ENCODE measurements at places on chromosomes 4 and X.

DNA sequence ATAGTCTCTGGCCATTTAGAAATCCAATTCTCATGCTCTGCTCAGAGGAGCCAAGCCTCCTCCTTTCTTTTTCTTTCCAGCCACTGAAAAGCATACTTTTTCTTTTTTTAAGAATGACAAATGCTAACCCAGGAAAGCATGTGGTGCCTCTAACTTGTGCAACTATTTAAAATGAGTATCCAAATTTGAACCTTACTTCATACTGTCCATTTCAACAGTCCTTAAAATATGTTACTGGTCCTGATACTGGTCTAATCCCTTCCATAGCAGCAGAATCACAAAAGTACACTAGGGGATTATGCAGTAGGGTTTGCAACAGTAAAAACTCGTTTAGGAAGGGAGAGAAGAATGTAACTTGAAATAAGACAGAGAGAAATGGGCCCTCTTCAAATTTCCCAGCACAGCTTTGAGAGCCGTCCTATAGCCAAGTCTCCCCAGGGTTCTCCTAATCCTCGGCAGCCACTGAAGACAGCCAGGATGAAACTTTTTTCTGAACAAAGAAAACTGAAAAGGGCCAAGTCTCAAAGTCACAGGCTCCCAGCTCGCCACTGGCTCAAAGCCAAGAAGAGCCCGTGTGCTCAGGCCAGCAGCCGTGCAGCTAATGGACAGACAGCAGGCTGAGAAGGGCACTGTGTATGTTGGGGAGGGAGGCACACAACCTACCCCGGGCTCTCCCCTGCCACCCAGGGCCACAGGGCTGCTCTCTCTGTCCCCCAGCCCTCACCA lies 39.5 kb downstream of the GPC4 start:
- DNase-seq = no peak

GRCh38 chr4:73814679-73815078 lies 21.8 kb upstream of the CXCL6 start:
- no peak for DNase-seq

DNA sequence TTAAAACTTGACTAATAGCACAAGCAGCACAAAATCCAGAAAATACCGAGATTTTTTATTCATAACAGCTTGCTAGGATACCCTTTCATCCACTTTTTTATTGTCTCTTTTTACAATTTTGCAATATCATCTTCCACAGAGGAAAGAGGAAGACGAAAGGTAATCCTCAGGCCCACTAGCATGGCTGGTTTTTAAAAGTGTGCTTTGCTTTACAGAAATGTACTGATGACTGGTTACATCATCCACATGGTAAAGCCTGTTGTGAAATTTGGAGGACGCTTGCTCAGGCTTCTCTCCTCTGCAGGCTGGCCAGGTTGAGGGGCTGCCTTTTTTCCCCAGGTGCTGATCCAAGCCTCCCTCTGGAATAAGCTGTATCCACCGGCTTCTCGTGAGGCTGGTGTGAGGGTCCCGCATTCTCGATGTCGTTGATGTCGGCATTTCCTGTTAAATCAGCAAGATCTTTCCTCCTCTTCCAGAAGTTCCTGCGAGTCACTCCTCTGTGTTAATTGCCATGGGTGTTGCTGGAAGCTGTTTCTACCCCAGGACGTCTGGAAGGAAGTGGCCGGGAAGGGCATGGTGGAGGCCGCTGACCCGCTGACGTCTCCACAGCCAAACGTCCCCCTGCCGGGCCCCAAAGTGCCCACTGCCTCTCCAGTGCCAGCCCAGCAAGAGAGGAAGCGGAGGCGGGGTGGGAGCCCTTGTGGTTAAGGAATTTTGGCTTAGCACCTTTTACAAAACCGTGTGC lies 5.8 kb upstream of the DGKQ start:
- peak; percentile 31 for DNase-seq

GRCh38 chr4:8278009-8278395 lies 8.4 kb downstream of the HTRA3 start:
- DNase-seq = no peak

DNA sequence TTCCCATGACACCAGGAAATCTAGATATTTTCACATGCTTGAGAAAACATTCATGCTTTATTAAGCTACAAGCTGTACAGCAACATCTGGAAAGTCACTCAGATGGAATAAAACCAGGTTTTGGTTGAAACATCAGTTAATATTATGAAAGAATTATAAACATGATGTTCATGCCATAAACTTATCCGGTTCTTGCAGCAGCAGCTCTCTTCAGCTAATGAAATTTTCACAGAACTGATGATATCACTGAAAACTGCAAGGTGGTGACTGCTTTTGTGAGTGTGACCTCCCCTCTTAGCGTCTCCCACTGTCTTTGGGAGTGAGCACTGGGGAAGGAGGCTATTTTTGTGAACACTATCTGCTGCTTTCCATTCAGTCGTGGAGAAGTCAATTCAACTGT lies 56.9 kb downstream of the ARHGAP10 start:
- DNase-seq = no peak

DNA sequence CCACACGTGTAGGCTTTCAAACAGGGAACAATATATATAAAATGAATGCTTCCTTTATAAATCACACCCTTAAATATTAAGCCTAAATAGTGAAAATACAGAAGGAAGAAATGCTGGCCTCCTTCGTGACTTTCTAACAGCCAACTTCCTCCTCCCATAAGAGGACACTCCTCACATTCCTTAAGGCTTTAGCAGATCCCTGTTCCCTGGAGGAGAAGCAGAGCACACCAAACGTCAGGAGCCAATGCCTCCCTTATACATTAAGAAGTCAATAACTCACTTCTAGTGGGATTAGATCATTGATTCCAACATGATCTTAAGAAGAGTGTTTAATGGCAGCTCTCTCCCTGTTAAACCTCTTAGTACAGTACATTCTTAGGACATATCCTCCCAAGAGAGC lies 108.4 kb upstream of the FAM241A start:
- no peak for DNase-seq

GRCh38 chr4:102772738-102773340 lies 12.1 kb upstream of the MANBA start:
- no peak for DNase-seq

DNA sequence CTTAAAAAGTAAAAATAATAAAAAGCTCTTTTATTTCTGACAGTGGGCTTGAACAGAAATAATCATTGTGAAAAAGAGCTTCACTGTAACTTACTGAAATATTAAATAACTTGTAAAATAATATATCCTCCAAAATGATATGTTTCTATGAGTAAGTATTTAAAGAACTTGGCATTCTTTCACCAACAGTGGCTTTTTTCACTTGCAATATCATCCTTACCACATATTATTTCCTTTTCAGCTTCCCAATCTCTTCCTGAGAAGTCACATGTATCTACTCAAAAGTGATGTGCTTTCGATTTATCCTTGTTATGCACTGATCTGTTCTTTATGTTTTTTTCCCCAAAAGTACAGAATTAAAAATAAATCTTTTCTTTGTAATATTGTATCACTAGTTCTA lies 2.2 kb upstream of the PCDH18 start:
- peak; percentile 69 for DNase-seq

DNA sequence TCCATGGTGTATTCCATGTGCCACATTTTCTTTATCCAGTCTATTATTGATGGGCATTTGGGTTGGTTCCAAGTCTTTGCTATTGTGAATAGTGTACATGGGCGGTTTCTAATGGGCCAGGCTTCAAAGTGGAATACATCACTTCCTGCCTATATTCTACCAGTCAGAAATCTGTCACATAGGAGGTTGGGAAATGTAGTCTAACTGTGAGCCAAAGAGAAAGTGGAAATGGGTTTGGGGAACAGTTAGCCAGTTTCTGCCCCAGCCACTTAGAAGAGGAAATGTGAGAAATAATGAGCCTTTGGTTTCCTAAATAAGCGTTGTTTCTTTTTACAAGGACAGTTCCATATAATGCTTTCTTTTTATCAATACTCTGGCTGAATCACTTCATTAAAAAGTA lies 85.1 kb upstream of the AP1S2 start:
- DNase-seq = no peak

DNA sequence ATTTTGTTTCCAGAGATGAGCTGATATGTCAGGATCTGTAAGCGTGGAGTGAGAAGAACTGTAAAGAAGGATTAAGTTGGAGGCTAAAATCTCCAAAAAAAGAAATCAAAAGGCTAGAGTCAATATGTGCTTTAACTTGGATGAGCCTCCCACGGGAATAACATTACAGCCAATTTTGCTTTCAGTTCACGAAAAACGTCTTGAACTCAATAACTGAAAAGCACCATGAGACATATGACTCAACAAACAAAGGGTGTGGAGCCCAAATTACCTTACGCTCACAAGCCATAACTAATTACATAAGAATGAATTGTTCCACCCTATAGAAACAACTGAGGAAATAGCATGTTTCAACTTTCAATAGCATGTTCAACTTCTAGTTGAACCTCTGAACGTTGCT lies 22.3 kb downstream of the TMPRSS11D start:
- peak; percentile 2 for DNase-seq

DNA sequence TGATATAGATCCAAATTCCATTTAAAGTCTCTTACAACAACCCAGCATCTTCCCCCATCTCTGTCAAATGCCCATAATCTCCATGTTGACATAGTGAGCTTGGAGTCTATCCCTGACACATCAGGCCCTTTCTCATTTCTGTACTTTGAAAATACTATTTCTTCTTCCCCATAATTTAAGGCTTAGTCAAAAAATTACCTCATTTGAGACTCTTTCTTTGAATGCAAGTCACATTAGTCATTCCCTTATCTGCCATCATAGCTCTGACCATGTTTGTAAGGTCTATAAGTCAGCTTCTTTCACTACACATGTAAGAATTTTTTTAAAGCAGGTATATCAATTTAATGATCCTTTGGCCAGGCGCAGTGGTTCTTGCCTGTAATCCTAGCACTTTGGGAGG lies 99.9 kb downstream of the DDX60 start:
- peak; percentile 68 for DNase-seq

- no peak for DNase-seq
Measured at GRCh38 chrX:109585488-109585887, 39.5 kb downstream of the KCNE5 start.

- no peak for DNase-seq
Measured at GRCh38 chrX:53715346-53715924, 28.9 kb upstream of the HUWE1 start.

DNA sequence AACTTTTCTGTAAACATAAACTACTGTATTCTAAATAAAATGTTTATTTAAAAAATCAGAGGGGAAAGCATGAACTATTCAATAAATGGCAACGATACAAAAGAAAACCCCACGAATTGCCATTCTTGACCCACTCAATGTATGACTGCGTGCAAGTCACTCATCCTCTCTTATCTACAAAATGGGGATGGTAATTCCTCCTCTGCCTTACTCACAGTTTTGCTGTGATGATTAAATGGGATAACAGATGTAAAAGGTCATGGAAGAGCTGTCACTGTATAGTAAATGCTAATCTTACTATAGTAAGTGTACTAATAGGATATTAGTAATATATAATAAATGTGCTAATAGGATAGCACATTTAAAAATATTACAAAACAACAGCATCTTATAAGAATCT lies 173.4 kb downstream of the SCFD2 start:
- DNase-seq = no peak

DNA sequence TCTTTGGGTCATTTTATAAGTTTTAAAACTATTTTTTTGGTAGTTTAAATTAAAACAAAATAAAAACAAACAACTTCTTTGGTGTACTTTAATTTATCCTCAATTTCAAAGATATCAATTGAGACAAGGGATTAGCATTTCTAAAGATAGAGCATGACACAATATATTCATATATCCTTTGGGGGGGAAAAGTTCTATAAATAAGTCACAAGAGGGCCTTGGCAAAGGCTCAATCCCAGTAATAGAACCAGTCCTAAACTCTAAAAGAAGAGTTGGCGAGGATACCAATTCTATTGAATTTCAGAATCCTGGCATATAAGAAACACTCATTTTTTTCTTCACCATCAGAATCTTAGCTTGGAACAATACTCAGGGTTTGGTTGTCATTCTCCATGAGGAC lies 89.7 kb downstream of the COL4A6 start:
- no peak for DNase-seq

DNA sequence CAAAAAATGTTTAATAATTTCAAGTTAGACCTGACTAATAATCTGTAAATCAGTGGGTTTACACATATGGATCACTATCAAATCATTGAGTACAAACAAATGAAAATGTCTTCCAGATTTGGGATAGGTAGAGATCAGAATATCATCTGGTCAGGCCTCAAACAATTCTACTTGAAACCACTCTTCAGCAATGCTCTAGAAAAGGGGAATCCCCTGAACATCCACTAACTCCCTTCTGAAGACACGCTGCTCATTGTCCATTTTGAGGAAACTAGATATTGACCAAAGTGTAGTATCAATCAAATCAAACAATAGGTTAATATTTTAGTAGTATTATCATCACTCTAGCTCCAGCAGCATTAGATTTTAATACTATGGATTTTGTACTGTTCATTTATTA lies 46.3 kb downstream of the SULT1E1 start:
- DNase-seq = no peak

DNA sequence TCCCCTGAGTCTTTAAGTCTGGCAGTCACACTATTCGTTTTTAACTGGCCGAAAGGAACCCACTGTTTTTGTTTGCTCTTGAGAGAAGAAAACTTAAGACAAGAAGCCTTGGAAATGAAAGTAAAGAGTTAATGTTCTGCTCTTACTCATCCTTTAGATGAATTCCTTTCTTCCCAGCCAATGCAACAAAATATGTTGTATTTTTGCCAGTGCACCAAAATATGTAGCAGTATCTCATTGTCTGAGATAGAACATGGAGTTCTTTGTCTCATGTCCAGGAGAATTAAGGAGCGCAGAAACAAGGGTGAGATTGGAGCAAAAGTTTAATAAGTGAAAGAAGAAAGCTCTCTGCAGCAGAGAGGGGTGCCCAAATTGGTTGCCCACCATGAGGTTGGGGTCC lies 12.2 kb downstream of the TENT5D start:
- DNase-seq = no peak

- peak; percentile 2 for DNase-seq
Measured at GRCh38 chrX:53483838-53484405, 49.8 kb upstream of the HSD17B10 start.

- DNase-seq = no peak
Measured at GRCh38 chrX:292900-293897, 12.0 kb downstream of the PLCXD1 start.

GRCh38 chrX:38627683-38628082 lies 66.3 kb downstream of the TSPAN7 start:
- peak; percentile 3 for DNase-seq

DNA sequence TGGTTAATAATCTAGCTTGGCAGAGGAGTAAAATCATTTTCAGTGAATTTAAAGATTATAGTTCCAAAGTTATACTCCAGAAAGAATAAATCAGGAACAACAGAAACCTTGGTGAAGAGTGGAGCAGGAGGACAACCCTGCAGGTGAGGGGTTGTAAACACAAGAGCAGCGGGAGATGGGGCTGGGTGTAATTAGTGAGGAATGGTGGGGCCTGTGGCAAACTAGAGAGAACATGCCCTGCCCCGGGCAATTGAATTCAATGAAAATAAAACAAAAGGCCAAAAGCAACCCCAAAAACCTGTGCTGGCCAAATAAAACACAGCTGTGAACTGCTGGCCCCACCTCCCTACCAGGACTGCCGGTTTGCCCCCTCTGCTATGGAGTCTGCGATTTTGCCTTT lies 325.2 kb downstream of the NR3C2 start:
- no peak for DNase-seq
